ENCODE measurements at places on chromosomes 2 and 18.

- DNase-seq = no peak
These were observed 6.2 kb downstream of the VPS54 start for GRCh38 chr2:64013053-64013452.

- DNase-seq = no peak
These were observed 62.5 kb upstream of the POMC start for GRCh38 chr2:25230948-25231311.

GRCh38 chr2:233513953-233514655, 52.5 kb downstream of the USP40 start:
- no peak for DNase-seq

DNA sequence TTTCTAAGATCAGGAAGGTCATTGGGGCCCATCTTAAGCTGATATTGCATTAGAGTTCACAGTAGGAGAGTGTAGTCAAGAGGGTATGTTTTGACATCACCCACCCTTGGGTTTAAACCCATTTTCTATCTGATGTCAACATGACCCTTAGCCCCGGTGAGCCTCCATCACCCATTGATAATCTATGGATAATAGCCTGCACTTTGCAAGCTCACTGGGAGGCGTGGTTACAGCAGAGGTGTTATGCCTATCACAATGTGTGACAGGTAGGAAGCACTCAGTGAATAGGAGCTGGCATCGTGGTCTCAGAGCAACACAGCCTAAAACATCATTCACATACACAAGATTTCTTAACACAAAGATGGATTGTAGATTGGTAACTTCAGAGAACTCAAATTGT, 21.3 kb downstream of the IL18RAP start:
- no peak for DNase-seq

DNA sequence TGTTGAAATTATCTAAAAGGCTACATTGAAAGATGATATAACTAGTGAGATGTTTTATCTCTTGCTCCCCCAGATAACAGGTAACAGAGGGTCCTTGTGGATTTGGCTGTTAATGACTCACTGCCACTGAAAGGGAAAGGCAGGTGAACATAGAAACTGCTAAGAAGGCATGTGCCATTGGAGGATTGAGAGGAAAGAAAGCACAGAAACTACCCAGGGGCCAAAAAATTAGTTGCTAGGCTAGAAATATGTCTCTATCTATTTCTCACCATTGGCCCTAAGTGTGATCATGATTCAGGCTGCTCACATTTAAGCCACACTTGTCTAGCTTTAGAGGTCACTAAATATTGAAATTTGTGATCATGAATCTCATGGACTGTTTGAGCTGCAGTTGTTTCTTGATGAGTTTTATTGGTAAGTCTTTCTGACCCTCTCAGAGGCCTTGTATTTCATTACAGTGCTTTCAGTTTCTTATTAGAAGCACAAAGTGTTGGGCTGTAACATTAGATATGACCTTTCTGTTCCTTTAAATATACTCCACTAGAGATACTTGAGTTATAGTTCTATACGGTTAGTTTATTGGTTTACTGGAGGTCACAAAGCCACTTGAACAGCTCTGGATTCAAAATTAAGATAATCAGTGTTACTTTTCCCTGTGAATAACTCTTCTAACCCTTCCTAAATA, 26.2 kb downstream of the NAB1 start:
- DNase-seq = no peak

DNA sequence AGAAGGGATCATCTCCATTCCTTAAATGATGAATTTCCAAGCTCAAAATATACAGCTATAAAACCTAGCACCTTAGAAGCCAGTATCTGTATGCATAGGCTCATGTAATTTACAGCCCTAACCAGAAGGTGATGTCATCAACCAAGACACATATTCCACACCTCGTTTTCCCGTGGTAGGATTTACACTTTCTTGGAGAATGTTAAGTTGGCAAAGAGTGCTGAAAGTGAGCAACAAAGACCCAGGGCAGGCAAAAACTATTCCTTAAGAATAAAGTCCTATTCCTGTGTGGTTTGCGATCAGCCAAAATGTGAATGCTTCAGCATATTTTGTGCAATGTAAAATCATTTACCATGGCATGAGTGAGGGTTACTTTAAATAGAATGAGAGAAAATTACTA, 247.1 kb downstream of the OSR1 start:
- no peak for DNase-seq

DNA sequence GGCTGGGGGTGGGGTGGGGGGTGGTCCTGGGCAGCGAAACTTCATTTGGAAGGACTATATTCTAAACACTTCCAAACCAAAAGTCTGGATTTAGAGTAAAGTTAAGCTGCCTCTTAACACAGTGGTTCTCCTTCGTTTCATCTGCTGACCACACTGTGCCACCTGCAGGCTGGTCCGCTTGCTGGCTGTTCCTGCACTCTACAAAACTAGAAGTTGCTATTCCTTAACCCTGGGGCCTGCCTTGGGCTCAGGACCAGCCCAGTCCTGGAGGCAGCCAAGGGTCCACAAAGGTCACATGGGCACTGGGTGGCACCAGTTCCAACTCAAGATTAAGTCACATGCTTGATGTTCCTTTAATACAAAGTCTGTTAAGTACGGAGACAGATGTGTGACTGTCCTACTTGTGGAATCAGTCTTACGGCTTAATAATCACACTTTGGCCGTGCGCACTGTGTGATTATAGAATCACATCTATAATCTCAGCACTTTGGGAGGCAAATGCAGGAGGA, 195.4 kb downstream of the FAM210A start:
- peak; percentile 13 for DNase-seq

- no peak for DNase-seq
These were observed 180.0 kb downstream of the GLI2 start for GRCh38 chr2:120915670-120916069.

- DNase-seq = no peak
These were observed 78.1 kb upstream of the YWHAQ start for GRCh38 chr2:9708683-9709538.

DNA sequence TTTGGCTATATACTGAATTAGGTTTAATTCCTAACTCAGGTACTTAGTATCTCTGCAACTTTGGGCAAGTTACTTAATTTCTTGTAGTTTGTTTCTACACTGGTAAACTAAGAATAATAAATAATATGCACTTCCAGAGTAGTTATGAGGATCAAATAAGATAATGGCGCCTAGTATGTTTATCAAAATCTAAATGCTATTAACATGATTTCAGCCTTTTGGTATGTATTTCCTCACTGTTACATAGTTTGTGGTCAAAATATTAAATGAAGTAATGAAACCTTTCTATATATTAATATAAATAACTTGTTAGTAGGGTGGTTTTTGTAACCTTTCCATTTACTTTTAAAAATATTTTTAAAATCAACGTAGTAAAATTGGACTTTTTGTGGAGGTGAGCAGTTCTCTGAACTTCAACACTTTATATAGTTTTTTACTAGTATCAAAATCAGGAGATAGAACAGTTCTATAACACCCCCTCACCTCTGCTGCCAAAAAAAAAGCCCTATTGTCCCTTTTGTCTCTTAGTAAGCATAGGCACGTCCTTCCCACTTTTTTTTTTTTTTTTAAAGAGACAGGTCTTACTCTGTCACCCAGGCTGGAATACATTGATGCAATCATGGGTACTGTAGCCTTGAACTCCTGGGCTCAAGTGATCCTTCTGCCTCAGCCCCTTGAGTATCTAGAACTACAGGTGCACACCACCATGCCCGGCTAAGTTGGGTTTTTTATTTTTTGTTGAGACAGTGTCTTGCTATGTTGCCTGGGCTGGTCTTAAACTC, 44.8 kb downstream of the RAB3GAP1 start:
- no peak for DNase-seq

Data from hematopoietic multipotent progenitor cell treated with erythropoietin and hydrocortisone succinate and interleukin-3 and kit ligand, for 15 days (in vitro differentiated cells).